ENCODE measurements at places on chromosomes 2 and 18.

DNA sequence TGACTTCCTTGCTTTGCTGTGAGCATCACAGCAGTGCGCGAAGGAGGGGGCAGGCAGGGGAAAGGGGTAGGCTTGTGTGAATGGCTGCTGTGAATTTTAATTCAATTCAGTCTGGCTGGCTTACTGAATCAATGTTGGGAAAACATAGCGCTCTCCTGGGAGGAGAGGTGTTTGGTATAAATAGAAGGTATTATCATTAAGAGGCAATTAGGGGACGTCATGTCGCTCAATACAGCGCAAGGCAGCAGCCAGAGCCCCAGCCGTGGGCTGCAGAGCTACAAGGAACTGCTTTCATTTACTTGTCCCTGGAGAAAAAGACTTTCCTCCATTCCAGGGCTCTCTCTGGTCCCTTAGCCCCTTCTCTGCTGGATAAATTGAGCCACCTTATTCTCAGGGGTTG lies 181.4 kb upstream of the MSH6 start:
- DNase-seq, result no peak

DNA sequence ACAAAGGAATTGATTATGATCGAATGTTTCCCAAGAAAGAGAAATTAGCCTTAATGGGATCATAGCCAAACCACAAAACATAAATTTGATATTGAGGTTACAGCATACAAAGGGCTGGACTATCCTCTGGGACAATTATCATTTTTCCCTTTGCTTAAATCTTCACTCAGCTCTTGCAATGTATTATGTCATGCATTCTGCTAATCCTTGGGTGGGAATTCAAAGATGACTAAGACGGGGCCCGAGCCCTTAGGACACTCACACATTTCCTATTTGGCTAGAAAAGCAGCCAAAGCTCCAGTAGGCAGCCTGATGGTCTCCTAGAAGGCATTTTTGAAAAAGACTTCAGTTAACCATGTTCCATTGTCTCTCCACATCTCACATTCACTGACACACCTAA lies 17.2 kb upstream of the NMI start:
- no peak for DNase-seq

DNA sequence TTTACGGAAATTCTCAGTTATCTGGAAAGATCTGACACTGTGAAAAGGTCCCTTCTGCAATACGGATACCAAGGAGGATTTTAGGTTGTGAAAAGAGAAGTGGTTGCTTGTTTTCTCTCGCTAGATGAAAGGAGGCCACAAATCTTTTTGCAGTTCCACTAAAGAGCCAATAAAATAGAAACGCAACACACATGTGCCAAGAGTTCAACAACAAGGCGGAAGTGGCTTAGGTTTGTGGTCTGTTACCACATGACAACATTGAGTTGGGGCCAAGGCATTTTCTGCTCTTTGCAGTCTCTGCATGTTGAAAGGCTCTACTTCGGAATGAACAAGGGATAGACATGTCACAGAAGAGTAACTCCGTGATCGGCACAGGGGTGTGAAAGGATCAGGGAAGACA lies 115.7 kb upstream of the OSR1 start:
- DNase-seq, result peak; percentile 38

DNA sequence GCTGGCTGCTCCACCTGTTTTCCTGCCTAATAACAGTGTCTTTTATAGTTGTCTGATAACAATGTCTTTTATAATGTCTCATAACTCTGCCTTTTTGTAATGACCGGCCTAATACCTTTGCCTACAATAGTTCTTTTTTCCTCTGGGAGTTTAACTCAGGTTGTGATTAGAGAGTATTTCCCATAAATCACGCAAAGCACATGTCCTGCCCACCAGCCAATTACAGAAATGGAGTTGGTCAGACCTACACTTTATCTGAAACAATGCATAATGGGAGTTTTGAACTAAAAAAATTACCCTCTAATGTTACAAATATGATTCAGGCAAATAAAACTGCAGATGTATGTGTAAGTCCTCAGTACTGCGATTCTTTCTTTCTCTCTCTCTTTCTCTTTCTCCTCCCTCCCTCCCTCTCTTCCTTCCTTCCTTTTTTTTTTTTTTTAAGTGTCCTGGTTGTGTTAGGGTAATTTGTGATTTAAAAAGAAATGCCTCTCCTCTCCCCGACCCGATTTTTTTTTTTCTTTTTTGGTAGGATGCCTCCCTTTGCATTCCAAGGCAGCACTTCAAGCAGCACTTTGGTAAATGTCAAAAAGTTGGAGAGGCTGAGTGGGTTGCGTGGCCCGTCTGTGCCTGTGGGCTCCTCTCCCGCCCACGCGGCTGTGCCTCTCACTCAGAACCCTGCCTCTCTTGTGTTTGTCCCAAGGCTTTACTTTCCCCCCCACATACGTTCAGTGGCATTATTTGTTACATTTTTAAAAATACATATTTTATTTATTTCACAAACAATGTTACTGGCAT lies 147.3 kb downstream of the AGAP1 start:
- no peak for DNase-seq

DNA sequence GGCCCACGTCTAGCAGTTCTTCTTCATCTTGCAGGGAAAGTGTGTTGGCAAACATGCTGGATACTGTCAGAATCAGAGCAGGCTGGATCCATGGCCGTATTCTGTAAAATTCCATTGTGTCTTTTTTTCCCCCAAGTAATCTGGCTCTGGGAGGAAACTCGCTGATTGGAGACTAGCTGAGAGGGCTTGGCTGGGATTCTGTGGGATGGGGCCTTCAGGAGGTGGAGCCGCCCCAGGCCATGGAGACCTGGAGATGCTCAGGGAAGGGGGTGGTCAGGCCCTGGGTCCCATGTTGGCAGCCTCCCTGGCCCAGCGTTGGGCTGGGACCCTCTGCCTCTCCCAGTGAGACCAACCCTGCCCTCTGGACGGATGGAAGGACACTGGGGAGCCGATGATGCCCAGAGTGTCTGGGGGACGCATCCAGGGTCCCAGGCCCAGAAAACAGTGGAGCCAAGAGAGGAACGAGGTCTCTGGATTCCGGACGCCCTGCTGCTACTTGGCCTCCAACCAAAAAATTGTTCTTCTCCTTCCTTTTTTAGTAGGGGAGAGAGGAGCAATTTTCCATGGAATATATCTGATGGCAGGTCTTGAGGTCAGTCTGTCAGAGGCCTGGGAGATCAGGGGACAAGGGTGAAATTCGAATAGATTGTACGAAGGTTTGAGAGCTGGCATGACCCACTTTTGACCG lies 114.5 kb downstream of the AGAP1 start:
- DNase-seq, result no peak

DNA sequence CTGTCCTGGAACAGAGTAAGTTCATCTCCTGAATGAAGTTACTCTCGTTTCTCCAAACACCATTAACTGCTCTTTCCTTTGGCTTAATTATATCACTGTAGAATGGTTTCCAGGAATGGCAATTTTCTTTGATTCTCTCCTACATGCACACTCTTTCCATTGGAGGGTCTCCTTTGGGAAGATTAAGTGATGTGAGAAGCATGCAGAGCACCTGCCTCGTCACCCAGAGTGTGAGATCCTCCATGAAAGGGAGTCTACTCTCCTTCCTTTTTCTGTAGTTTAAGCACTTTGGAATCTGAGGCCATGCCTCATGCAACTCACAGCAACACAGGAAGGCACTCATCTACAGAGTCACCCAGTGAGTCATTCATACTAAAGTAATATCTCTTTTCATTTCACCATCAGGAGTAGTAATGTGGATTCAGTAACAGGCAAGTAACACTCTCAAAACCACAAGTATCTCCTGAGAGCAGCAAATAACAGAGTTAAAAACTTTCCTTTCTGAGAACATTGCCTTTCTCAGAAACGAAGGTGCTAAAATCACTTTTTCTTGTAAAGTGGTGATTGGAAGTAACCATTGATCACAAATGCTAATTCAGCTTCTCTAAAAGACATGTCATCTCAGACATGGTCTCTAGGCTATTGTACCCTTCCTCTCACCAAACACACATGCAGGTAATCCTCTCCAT lies 52.8 kb upstream of the IL1RL1 start:
- DNase-seq, result no peak

DNA sequence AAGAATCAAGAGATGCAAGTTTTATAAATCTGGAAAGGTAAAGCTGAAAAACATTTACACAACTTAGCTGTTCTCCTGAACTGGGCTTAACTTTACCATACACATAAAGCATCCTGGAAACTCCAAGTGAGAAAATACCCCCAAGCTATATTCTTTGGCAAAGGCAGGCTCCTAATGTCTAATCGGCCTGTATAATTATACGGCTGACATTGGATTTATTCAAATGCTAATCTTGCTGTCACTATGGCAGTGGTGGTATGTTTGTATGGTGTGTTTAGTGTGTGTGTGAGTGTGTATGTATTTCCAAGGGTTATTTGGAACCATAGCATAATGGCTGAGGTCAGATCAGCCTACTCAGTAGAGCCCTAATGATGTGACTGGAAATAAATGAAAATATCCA lies 1031.8 kb upstream of the ZEB2 start:
- DNase-seq, result no peak

DNA sequence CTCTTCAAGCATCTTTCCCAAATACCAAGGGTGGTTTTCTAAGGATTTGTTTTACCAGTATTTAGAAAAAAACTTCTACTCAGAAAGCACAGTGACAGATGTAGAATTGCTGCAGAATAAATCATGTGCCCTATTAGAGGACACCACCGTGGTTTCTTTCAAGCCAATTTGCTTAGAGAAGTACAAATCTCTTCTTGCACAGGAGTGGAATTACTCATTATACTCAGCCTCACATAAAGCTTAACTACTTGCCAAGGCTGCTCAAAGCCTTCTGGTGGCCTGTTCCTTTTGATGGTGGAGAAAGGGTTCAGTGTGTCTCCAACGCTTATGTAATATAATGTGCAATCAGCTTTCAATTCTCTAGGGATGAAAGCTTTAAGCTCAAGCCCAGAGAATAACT lies 66.5 kb upstream of the CTNNA2 start:
- no peak for DNase-seq

DNA sequence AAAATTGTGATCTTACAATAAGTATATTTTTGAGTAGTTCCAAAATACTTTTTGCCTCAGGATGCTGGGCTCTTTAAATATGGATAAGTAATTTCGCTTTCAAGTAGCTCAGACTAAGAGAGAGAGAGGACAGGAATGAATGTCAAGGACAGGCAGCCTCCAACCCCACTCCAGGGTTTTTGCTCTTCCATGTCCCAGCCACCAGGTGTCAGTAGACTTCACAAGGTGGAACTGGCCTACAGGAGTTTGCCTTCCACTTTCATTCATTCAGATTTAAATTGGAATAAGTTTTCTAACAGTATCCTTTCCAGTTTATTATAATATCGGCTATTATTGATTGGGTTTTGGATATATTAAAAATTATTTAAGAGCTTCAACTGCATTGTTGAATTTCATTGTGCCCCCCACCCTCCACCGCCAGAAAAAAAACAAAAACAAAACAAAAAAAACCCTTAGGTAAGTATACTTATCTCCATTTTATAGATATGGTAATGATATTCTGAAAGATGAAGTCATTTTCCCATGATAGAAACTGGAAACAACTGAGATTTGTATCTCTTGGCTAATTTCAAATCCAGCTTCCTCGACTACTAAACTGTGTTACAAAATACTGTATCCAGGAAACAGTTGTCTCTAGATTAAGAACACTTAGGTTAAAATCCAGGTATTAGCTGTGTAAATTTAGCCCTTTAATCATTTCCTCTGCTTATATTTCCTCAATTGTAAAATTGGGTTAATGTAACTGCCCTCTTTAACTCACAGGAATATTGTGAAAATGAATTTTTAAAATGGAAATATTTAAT lies 793.1 kb downstream of the ERBB4 start:
- no peak for DNase-seq

- no peak for DNase-seq
Measured at GRCh38 chr18:70246061-70246466, 40.6 kb upstream of the RTTN start.

GRCh38 chr18:57441071-57441794 lies 6.1 kb downstream of the ONECUT2 start:
- DNase-seq, result no peak

DNA sequence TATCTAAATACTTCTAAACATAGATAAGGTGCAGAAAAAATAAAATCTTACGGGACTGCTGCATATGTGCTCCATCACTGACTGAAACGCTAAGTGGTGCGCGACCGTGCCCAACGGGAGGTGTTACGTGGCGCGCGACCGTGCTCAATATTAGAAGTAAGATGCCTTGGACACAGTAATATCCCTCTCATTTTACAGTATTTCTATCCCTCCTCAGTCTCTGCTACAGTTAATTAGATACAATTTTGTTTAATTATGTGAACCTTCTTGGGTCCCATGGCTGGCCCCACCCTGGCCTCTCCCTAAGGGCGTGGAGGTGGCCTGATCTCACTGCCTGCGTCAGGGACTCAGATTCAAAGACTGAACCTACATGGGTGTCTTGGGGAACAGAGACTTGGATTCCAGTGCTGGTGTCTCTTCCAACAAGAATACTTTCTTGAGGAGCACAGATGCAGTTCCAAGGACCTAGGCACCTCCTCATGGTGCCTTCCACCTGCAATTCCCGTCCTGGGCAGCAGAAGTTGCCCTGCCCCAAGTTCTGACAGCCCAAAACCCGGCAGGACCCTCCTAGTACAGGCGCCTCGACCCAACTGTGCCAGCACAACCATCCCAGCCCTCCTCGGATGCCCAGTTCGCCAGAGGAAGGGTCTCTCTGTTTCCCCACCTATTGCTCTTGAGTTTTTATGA lies 59.2 kb downstream of the PARD6G start:
- DNase-seq, result no peak

- DNase-seq, result no peak
Measured at GRCh38 chr2:134231301-134231964, 22.4 kb upstream of the MGAT5 start.

DNA sequence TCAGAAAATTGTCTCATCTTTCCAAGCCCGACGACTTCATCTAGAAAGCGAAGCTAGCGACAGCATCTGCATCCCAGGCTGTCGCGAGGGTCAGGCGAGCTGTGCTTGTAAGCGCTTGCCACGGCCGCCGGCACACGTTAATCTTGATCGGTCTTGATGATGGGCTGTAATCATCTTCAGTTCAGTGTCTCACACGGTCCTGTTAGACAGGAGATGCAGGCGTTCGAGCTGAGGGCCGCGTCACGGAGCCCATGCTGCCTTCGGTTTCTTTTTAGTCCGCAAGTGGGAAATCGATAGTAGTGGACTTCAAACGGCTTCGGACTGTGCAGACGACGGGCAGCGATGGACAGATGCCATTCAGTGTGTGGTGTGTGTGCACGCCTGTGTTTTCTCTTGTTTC lies 43.6 kb downstream of the ADI1 start:
- no peak for DNase-seq

- no peak for DNase-seq
Measured at GRCh38 chr2:174846218-174846617, 81.9 kb upstream of the CHRNA1 start.

GRCh38 chr2:24906466-24906865 lies 13.6 kb downstream of the ADCY3 start:
- DNase-seq, result no peak
